ENCODE measurements at places on chromosomes 5 and 9.

DNA sequence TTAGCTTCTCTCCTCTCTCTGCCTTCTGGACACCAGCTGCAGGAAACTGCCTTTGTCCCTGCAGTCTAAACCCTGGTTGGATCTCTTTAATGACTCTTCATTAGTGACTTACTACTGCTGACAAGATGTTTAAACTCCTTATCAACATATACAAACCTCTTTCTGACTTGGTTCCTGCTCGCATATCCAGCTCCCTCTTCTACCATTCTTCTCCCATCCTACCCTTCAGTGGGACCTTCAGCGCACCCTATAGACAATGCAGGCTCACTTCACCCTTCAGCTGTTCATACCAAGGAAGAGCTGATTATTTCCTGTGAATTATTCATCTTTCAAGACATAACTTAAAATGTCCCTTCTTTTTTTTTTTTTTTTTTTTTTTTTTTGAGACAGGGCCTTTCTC lies 436.5 kb downstream of the KIAA0825 start:
- no peak for DNase-seq

DNA sequence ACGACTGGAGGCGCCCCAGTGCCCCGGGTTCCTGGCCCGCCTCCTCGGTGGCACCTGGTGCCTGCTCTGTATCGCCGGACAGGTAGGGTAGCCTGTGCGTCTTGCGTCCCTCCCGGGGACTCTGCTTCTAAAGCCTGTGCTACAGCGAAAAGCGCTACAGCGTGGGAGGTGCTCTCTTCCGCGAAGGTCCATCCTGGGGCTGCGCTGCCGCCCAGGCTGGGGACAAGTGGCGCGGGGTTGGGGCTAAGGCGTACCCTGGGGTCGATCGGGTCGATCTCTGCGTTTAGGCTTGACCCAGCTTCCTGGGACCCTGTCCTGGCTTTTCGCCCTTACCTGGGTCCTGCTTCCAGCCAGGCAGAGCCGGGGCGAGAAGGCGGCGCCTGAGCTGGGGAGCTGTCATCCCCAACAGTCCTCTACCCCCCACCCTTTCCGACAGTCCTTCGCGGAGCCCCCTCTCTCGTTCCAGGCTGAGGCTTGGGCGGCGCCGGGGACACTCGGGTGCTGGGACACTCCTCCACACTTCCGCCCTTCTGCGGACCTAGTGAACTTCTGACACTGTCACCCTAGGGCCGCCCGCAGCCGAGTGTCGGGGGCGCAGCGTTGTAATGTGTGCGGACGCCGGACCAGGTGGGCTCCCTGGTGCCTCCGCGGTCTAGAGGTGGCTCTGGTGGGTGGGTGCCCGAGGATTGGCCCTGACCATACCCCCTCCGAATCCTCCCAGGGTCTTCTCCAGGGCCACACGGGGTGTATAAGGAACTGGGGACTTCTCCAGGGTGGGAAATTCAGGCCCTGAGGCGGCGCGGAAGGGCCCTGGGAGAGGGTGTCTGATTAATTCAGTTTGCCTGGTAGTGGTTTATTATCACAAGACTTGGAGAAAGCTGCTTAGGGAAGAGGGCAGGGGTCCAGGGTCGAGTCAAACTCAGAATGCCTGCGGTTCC lies 328.2 kb downstream of the SH3GL2 start:
- no peak for DNase-seq

DNA sequence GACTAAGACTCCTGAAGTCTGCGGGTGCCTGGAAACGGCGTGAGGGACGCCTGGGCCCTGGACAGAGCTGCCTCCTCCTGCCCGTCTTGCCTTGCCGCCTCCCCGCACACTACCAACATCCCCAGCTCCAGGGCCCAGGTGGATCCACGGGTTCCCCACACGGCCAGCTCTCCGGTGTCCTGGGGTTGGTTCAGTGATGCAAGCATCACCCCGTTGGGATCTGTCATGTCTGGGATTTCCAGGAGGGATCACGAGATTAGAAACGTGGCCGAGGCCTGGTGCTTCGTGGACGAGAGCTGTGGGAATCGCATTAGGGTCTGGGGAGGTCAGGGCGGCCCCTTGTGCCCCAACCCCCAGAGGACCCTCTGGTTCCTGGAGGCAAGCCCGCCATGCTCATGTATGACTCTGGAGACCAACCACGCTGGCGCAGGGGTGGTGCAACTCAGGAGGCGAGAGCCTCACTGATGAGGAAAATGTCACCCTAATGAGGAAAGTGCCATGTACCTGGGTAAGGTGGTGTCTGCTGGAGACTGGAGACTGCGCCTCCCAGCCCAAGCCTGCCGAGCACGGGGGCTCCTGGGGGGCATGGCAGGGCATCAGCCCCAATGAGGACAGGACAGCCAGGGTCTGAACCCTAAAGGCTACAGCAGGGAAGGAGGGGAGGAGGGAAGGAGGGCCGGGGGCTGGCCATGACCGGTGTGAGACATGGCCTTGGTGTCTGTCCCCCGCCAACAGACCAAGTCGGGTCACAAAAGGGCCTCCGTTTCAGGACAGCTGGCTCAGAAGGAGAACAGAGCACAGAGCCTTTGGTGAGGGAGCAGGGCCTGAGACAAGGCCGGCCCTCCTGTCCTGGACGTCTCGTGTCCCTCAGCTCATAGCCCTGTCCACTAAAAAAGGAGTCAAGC lies 31.9 kb upstream of the SLC6A19 start:
- no peak for DNase-seq

GRCh38 chr5:16455668-16456067 lies 9.9 kb downstream of the ZNF622 start:
- DNase-seq = no peak

GRCh38 chr5:173180331-173180730 lies 36.0 kb downstream of the BNIP1 start:
- DNase-seq = no peak

Measured in vagina (tissue), 2 donors.